ENCODE measurements at places on chromosomes 11 and 22.

DNA sequence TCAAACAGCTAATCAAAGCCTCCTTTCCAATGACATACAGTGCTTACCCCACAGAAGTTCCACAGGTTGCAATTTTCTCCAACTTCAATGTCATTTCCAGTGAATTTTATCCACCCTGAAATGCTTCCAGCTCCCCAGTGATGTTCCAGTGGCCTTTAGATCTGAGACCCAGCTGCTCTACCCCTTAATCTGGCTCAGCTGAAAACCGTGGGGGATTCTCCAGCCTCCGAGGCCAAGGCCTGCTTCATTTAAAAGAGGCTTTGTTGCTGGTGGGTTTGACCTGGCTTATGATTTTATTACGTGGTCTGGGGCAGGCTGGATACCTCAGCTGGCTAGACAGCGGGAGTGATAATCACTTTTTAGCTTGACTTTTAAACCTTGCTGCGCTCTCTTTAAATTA lies 10.9 kb downstream of the HEPHL1 start:
- no peak for DNase-seq

DNA sequence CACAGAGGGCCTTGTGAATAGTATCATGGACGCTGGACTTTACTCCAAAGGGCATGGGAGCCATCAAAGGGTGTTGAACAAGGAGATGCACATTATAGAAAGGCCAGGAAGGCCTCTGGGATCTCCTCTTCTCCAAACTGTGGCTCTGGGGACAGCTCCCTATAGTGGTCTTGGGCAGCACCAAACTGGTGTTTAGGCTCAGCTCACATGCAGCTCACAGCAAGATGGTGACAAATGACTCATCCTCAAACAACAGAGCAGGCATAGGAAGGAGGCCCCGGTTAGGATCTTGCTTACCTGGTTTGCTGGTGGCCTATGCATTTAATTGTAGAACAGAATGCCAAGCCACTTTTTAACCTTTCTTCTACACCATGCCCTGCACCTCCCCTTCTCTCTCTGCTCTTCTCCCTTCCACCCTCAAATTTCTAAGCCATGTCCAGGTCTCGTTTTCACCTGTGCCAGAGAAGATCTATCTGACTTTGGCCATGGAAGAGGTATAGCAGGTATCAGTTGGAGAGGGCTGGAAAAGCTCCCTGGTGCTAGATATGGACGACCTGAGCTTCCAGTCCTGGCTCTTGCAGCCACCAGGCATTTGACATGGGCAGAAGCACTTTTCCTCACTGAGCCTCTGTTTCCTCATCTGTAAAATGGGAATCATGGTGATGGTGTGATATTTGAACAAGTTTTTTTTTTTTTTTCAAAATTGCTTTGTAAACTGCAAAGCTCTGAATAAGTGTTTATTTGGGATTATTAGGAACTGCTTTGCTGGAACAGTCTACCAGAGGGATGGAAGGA lies 14.4 kb upstream of the EHF start:
- DNase-seq = no peak

DNA sequence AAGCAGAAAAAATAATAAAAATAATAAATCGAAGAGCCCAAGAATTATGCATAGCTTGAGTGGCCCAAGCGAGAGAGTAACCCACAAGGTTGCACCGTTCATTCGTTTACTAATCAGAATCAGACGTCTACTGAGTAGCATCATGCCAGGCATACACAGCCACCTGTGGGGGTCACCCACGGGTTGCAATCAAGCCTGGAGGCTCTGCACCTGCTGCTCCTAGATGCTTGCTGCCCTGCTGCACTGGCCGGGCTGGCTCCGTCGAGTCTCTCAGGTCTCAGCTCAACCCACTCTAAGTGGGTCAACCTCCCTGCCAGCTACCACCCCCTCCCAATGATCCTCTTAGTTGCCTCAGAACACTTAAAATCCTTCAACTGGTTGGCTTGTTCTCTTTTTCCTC lies 2.0 kb upstream of the TESMIN start:
- no peak for DNase-seq

DNA sequence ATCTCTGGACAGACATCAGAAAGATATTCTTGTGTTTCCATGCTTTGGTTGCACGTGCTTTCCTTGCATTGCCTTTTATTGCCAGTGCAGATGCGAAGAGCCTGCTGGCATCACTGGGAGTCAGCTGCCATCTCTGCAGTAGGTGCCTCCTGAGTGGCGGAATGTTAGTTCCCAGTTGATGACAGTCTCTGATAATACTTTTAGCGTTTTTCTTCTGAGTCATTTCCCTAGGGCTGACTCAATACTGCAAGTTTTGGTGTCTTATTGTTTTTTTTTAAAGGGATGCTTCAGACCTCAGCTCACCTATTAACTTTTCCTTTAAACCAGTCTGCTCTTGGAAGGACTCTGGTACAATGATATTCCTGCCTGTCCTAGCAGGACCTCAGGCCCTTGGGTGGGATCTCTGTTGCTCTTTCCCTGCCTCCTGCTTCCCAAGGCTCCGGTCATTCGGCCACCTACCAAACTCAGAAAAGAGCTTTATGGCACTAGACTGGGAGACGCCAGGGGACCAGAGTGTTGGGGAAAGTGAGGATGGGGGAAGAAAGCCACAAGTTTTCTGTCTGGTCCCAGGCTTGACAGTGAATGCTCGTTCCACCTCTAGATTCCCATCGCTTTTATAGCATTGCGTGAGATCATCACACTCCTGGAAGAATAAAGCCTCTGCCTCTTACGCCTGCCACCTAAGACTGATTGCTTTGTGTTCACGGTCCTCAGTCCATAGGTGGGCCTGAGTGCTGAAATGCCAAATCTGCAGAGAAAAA lies 308.7 kb downstream of the DDX10 start:
- no peak for DNase-seq

- no peak for DNase-seq
Measured at GRCh38 chr11:79129702-79130101, 311.1 kb downstream of the TENM4 start.

GRCh38 chr22:38246692-38247091 lies 26.1 kb downstream of the TMEM184B start:
- no peak for DNase-seq

All from activated naive CD4-positive, alpha-beta T cell (primary cell).